ENCODE measurements at places on chromosomes 3 and 15.

GRCh38 chr3:188729422-188729821 is 442.3 kb upstream of the TPRG1 start:
- DNase-seq = no peak

GRCh38 chr15:96703091-96703490 is 372.6 kb downstream of the NR2F2 start:
- DNase-seq = no peak

GRCh38 chr3:127735767-127736693 is 63.3 kb downstream of the ABTB1 start:
- no peak for DNase-seq

GRCh38 chr3:157872902-157873301 is 233.3 kb downstream of the SHOX2 start:
- no peak for DNase-seq

DNA sequence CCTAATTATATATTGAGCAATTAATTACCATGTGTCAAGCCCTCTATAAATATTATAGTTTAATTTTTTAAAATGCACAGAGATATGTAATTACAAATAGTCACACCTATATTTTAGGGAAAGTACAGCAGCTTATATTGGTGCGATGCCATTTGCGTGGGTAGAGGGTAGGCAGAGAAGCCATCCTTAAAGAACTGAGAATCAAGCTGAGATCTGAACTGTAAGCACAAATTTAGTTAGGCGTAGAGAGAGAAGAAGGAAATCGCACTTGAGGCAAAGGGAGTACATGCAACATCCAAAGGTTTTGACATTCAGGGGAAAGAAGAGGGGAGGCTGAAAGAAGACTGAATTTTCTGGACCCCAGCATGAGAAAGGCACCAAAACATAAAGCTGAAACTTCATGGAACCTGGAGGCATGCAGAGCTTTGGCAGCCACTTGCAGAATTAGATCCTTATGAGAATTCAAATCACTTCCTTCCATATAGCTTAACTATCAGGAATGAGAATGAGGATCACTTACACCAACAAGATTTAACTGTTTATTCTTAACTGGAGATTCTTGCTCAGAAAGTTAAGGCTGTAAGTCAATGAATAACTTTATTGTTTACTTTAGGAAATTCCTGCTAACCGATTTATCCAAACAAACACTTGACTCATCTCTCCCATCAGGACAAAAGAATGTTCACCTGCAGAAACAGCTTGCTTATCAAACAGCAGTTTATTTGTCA is 114.3 kb downstream of the TGFBR2 start:
- no peak for DNase-seq

GRCh38 chr3:71206305-71207165 is 377.0 kb downstream of the FOXP1 start:
- DNase-seq = no peak

DNA sequence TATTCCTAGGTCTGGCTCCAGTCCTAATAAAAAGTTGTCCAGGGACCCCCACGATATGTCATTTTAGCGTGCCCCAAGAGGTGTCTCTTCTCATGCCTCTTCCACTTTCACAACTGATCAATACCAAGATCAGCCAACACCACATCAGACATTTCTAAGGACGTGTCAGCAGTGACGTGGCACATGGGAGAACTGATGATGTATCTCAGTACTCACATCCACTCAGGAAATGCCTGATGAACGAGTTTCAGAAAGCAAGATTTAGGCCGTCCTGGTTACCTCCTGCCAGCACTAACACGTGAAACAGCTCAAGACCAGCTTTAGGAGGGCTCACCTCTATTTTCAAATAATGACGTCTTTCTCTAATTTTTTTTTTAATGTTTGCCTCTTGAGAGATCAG is 19.6 kb downstream of the VGLL4 start:
- DNase-seq = peak; percentile 42

DNA sequence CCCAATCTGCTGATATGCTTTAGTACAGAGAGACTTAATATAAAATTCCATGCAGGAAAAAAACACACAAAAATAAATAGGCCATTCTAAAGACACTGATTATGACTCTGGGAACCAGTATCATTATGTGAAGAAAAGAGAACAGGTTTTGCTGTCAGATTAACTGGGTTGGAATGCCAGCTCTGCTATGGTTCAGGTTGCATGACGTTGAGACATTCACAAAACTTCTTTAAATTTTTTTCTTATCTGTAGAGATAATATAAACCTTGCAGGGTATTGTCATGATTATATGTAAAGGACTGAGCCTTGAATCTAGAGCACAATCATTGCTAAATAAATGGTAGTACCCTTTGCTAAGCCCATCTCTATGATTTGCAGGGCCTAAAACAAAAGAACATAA is 86.0 kb downstream of the CPNE4 start:
- DNase-seq = no peak

DNA sequence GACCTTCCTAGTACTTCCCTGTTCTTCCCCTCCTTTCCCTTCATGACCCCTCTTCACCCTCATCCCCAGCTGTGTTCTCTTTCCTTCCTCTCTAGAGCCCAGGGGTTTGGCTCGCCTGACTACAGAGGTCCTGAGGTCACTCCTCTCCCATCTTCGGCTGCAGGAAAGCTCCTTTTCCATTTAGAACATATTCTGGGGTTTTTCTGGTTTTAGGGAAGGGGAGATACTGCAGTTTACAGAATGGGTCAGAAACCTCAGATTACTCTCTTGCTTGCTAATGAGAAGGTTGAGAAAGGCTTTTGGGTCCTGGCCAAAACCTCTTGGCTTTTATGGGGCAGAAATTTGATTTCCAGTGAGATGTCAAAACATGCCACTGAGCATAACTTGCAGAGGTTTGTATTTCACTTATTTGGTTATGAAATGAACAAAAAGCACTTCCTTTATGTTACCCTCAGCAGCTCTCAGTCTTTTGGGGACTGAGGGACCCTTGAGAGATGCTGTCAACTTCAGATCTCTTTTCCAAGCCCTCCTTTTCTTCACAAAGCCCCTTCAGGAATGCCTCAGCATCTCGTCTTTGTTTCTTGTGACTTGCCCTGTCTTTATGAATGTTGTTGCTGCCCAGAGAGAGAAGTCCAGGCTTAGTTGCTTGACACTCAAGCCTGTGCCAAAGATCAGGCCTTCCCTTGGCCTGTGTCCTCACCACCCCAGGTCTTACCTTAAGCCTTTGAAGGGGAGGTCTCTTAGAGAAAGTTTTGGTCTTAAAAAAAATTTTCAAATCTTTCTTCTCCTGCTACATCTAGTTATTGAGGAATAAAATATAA is 121.7 kb upstream of the TPM1 start:
- no peak for DNase-seq

GRCh38 chr15:77107531-77108355 is 36.8 kb upstream of the TSPAN3 start:
- peak; percentile 6 for DNase-seq

DNA sequence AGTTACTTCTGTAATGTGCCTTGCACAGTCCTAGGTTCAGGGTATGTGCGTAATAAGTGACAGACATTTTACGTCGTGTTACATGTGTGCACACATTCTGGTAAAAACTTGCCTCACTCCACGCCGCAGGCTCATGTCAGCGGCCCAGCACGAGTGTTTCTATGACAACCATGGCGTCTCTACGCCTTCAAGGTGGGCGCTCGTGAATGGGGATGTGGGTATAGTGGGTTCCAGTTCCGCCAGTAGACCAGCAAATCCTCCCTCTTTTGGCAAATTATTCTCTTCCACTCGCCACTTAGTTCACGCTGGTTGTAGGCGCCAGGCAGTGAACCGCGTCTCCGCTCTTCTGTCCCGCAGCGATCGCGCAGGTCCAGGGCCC is 40.3 kb downstream of the CHST14 start:
- no peak for DNase-seq

- no peak for DNase-seq
Measured at GRCh38 chr15:78242128-78242527, 7.8 kb upstream of the ACSBG1 start.

- DNase-seq = no peak
Measured at GRCh38 chr3:1117843-1118473, 25.1 kb downstream of the CNTN6 start.

GRCh38 chr15:49439678-49440395 is 16.8 kb downstream of the FGF7 start:
- no peak for DNase-seq

DNA sequence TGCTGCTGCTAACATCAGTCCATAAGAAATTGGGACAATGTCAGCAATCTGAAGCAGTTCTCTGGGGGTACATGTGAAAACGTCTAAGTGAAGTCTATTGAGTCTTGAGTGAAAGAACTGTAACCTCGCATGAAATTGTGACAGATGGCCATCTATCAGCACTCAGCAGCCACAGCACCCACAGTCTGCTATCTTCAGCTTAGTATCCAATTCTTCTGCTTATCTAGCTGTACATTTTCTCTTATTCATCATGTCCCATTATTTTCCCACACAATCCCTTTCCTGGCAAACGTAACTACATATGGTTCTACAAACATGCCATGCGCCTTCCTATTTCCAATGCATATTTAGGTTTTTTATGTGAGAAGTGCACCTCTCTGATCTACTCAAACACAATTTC is 629.7 kb downstream of the NTRK3 start:
- DNase-seq = no peak

DNA sequence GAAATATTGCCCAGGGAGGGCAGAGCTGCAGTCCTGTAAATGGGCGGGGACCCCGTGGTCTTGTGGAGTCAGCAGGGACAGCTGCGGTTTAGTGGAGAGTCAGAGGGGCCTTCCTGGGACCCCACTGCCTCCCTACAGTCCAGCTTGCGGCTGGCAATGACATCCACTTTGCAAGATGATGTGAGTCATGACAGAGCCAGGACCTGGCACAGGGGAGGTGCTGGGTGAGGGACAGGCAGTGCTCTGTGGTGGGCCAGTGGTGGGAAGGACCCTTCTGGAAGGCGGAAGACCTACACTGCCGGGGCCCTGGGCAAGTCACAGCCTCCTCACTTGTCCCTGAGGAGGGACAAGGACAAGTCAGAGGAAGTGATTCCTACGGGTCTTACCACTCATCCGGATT is 17.8 kb downstream of the APBA2 start:
- no peak for DNase-seq

All from T follicular helper cell (primary cell).